NCI-H524 (cell line): ENCODE measurements at places on chromosomes 5 and 9.

DNA sequence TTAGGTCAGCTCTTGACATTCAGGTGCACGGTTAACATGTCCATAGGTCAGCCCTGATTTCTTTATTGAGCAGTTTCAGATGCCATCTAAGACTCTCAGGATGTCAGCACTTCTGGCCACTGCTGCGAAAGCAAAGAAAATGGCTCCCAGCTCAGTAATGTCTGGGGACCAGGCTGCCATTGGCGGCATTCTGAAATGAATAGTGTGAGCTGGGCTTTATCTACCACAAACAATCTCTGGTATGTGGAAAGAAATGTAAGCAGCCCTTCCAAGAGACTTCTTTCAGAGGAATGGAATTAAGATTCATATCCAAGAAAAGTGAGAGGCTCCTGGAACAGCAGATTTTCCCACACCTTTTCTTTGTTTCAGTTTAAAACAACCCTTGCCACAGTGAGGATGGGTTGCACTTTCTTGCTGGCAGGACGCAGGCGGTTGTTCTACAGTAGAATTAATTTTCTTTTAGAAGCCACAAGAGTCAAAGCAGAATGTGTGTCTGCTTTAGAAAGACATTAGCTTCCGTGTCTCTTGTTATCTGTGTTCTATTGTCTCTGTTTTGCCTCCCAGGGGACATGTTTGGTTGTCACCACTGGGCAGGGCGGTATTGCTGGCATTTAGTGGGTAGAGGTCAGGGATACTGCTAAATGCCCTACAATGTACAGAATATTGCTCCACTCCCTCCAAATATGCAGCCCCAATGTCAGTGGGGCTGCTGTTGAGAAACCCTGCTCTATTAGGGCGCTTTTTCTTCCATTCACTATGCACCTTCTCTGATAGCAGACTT lies 149.9 kb upstream of the ANKH start:
- DNase-seq, result no peak

GRCh38 chr5:177537389-177538361 lies 16.7 kb downstream of the FAM193B start:
- DNase-seq, result no peak

DNA sequence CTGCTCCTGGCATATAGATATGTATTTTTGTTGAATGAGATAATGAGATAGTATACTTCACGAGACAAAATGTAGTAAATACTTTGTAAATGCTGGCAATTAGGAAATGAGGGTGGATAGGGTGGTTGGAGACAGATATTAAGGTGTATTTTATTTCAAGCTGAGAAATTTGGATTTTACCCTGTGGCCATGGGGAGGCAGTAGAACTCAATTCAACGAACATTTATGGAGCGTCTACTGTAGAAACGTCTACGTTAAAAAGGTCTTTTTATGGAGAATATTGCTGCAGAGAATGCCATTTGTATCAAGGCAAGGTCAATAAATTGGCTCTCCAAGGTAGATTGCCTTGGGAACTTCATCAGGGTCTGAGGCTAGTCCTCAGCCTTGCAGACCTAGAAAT lies 21.5 kb upstream of the RALGPS1 start:
- peak; percentile 19 for DNase-seq

- no peak for DNase-seq
Observed at GRCh38 chr5:80987078-80987766, 27.1 kb downstream of the RASGRF2 start.

DNA sequence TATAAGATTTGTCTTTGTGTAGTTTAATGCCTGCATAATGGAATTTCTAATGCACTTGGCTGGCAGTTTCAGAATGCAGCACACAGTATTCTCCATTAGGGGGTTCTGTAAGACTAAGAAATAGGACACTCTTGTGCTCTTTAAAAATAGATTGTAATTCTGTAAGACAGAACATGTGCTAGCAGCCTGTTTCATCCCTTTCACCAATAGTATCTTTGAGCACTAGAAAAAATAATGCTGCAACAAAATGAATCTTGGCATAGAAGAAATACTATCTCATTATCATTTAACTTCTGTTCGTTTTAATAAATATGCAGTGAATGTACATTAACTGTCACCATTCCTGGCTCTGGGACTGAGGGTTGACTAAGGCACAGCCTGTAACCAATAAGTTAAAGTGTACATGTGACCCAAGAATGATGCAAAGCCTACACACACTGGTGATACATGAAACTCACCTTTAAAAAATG lies 23.8 kb upstream of the ZNF622 start:
- no peak for DNase-seq

- DNase-seq, result no peak
Observed at GRCh38 chr5:123617561-123617960, 105.6 kb downstream of the CSNK1G3 start.

GRCh38 chr5:111694133-111694532 lies 62.9 kb downstream of the NREP start:
- no peak for DNase-seq

DNA sequence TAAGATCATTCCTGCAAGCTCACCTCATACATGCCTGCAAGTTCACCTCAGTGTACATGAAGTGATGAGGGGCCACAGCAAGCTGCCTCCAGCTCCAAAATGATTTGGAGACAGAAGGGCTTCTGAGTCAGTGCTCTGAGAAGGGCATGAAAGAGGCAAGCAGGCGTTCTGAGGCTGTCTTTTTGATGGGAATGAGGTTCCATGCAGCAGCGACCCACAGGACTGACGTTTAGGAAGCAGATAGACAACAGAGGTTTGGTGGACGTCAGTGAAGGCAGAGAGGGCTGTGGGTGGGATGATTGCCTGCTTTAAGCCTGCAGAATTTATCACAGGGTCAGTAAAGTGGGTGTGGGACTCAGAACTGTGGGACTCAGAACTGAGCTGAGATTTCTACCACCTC lies 8.9 kb upstream of the SMIM32 start:
- DNase-seq, result no peak

- DNase-seq, result no peak
Observed at GRCh38 chr5:126849101-126849678, 72.3 kb downstream of the LMNB1 start.

DNA sequence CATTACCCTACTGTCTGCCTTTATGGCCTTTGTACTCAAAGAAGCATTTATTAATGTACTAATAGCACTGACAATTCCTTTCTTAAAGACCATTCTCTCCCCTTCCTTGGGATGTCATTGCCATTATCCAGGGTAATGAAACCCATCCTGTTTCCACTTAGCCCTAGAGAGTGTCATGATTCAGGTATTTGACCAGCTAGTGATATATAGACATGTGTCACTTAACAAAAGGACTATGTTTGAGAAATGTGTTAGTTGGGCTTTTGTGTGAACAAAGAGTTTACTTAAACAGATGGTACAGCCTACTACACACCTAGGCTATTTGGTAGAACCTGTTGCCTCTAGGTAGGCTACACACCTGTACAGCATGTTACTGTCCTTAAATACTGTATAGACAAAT lies 2.0 kb downstream of the ATP6V0E1 start:
- DNase-seq, result no peak

- DNase-seq, result peak; percentile 27
Observed at GRCh38 chr5:158324236-158324635, 465.3 kb upstream of the CLINT1 start.

GRCh38 chr5:126531543-126532120 lies 63.4 kb downstream of the ALDH7A1 start:
- no peak for DNase-seq

DNA sequence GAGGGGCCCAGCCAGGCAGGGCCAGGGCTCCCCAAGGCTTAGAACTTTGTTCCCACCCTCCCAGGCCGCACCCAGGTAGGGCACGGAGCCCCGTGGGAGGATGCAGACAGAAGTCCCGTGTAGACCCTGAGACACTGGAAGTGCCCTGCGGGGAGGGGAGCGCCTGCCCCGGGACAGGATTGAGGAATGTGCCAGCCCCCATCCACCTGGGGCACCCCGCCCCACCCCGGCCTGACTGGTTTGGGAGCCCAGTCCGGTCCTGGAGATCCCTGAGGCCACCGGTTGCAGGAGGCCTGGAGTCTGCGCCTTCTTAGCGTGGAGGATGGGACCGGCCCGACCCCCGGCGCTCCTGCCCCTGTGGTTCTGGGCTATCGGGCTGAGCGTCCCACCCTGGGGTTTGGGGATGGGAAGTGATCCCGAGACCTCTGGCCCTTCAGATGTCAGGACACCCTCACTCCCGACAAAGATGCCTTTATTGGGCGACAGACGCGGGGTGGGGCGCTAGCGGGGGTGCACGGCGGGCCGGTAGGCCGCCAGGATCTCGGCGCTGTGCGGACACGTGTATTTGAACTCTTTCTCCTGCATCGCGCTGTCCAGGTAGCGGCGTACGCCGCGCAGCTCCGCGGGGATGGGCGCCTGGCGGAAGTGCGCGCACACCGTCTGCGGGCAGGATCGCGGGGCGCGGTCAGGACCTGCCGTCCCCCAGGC lies 2.0 kb downstream of the CLIC3 start:
- no peak for DNase-seq

DNA sequence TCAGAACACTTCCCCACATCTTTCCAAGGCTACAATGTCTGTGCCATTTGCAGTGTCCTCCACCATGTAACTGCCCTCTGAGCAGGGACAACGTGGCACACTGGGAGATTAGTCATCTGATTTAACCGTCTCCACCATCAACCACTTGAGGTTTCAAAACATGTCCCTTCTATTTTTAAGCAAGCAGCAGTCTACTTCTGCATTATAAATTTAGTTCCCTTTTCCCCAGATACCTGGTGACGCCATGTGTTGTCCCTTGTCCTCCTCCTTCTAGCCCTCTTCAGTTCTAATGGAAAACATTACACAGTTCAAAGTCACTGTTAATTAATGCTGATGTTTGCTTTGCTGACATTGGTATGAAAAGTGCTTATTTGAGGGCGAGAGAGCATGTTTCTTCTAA lies 52.8 kb downstream of the ATP10B start:
- no peak for DNase-seq

- peak; percentile 61 for DNase-seq
Observed at GRCh38 chr9:33921967-33922895, 105.3 kb downstream of the UBE2R2 start.

DNA sequence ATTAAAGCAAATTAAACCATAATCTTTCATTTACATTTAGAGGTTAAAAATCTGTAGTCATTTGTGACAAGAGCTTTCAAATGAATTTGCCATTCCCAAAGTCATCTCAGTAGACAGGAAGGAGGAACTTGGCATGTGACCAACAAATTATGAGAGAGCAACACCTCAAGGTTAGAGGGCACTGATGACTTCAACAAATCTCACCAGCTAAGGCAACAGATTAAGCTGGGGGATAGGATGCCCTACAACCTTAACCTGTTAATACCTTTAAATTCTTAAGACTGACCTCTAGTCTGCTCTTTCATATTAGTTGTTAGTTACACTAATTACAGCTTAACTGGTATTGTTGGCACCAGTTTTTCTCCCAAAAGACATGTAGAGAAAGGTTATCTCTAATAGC lies 18.4 kb downstream of the POU5F2 start:
- no peak for DNase-seq

- no peak for DNase-seq
Observed at GRCh38 chr5:74342948-74343682, 297.4 kb downstream of the ENC1 start.

- peak; percentile 70 for DNase-seq
Observed at GRCh38 chr5:176529116-176529740, 8.0 kb downstream of the RNF44 start.

- DNase-seq, result no peak
Observed at GRCh38 chr9:129840034-129840433, 4.8 kb downstream of the USP20 start.
